ENCODE measurements at places on chromosomes 7 and 10.

DNA sequence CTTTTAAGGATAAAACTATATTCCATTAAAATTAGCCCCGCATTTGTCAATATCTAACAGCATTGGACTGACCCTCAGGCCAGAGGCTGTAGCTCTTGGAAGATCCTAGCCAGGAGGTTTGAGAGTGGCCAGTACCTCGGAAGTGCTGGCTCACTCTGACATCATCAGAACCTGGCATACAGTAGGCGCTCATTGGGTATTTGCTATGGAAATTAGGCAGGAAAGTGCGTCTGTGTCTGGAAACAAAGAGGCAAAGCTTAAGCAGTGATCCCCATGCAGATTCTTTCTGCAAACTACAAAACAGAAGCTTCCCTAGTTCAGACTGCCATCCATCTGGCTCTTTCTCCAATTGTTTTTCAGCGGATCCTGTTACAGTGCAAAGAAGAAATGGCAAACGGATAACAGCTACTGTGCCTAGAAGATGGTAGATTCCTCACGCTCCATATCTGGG, 1.7 kb upstream of the PRKCQ start:
- DNase-seq: no peak

- DNase-seq: no peak
These were observed 240.2 kb upstream of the NPSR1 start for GRCh38 chr7:34417781-34418180.

GRCh38 chr10:24681572-24682088, 42.1 kb downstream of the ARHGAP21 start:
- DNase-seq: peak; percentile 20

DNA sequence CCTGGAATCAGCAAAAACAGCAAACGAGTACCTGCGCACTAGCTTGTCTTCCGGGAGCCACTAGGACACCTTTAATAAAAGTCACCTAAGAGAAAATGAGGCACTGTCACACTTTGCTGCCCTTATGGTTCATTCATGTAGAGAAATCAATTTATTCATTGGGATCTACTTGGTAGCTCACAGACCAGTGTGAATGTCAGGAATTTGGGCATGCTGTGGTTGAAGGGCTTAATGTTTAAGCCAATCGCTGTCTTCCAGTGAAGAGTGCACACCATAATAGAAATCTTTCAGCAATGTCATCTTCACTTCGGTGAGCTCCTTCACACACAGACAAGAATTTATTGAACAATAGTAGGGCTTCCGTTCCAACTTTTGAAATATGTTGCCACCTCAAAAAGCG, 65.1 kb downstream of the MARCHF5 start:
- no peak for DNase-seq

GRCh38 chr7:31126976-31127375, 74.9 kb downstream of the ADCYAP1R1 start:
- no peak for DNase-seq

All from OCI-LY7 (cell line).